ENCODE measurements at places on chromosomes 11 and 22.
A peak's percentile ranks its signal among the peaks of the same experiment; 100 is the strongest.

- no peak for DNase-seq
Observed at GRCh38 chr11:134515081-134515960, 103.3 kb upstream of the B3GAT1 start.

DNA sequence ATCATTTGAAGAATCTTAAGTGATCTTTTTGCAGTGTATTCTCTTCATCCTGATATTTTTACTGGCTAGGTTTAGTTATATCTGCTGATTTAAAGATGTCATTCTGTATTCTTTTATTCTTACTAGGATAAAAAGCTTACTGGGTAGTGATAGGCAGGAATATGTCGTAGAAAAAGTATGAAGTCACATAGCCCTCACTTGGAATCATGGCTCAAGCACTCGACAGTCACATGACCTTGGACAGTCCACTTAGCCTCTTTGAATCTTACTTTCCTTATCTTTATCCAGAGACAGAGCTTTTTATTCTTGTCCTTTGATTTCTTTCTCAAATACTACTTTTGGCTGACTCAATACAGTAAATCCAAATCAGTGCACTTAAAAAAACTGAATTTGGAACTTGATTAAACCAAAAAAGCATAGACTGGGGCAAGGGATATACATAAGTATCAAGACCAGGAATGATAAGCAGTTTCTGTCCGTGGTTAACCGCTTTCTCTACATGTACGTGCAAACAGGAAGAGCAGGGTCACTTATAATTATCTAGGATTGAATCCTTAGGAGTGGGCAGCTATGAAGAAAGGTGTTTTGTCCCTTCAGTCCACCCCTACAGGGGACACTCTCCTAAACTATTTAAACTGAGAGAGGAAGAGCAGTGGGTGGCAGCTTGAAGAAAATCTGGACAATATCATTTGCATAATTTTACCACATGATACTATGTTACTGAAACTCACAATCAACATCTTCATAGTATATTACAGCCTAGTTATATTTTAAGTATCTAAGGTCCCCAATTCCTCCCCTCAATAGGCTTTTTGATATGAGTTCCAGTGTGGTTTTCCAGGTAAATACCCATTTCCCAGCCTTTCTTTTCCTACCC lies 8.0 kb downstream of the MMP7 start:
- no peak for DNase-seq

GRCh38 chr22:22657712-22658111 lies 13.3 kb downstream of the GGTLC2 start:
- DNase-seq = no peak

GRCh38 chr11:58965246-58965985 lies 26.1 kb downstream of the GLYATL1 start:
- DNase-seq = peak; percentile 78

GRCh38 chr11:112922606-112923005 lies 38.6 kb upstream of the NCAM1 start:
- DNase-seq = no peak

GRCh38 chr11:47398011-47398410 lies 10.4 kb upstream of the SLC39A13 start:
- no peak for DNase-seq

- DNase-seq = peak; percentile 38
Observed at GRCh38 chr11:6586434-6587359, 16.7 kb downstream of the RRP8 start.

GRCh38 chr22:42160830-42161696 lies 30.5 kb upstream of the CYP2D6 start:
- no peak for DNase-seq

DNA sequence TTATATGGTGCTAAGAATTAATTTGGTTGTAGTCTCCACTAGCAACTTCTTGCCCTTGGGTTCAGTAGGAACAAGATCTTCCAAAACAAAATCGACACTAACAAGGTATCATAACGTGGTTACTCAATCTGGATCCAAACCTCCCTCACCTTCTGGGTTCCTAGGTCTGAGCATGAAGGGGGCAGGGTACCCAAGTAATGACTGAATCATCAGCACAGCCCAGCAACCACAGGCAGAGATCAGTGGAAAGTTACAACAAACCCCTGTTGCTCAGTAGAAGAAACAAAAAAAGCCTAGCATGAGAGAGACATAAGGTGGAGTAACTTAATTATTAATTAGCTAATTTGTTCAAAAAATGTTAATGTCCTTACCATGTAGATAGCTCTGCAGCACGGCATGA lies 221.4 kb downstream of the BLID start:
- DNase-seq = peak; percentile 68

DNA sequence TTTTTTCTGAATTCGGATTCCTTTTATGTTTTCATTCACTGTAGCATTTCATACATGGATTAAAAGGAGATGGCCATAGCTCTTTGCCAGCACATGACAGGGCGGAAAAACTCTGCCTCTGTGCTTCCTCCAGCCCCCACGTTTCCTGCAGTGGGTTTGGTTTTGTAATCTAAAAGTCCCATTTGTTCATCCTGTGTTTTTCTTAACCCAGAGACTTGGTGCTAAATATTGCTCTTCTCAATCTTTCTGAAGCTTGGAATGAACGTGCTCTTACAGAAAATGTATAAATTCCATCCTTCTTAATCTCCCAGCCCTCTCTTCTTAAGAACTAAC lies 89.9 kb downstream of the PPP6R3 start:
- DNase-seq = no peak

GRCh38 chr11:119932828-119933562 lies 204.0 kb upstream of the NECTIN1 start:
- DNase-seq = no peak

DNA sequence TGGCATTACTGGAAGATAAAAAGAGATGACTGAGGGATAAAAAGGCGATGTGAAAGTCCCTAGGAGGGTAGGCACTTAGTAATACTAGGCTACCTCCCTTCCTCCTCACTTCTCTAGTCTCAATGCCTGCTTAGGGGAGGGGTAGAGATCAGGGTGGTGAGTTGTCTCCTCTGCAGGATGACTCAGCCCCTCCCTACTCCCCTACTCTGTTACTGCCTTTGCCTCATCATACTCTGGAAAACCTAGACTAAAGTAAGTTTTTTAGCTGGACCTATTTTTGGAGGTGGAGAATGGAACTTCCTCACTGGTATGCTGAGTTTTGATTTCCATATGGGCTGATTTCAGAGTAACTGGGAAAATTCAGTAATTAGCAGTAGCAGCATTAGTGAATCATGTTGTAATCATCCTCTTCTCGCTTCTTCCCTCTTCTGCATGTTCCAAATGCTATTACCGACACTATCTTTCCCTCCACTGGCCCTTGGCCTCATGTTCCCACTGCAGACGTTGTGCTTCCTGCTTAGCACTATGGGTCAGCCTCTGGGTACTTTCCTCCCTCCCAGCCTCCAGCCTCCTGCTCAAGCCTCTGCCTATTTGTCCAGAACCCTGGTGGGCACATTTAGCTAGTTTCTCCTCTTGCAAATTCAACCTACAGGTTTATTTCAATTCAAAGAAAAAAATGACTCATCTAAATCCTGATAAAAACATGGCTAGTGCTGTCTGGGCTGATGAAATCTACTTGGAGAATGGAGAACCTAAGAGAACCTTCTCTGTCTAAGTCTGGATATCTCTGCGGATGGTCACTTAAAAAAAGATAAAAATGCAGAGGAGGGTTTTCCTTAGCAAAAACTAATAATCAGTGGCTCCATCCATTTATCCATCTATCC lies 281.7 kb downstream of the ST3GAL4 start:
- DNase-seq = peak; percentile 95

DNA sequence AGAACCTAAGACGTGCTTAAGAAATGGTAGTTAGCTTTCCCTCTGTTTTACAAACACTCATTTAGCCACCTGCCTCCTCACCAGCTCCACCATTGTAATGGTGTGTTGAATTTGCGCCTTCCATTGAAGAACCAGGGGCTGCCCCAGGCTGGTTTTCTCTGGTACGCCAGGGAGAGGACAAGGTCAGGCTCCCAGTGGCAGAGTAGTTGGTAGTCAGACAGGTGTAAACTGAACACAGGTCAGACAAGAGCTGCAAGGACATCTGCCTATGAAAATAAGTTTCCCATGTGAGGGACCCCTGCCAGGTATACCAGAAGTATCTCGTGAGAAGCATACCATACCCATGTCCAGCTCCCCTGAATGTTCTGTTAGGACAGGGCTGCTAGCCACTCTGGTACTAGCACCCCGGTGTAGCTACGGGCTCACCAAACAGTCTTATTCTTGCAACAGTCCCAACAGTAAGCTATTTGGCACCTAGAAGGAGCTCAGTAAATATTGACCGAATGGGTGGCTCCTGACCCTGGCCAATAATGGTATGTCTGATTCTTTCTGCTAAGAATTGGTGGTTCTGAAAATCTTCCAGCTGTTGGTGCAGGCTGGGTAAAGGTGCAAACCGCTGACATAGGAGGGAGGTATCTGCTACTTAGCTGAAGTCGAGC lies 359.0 kb downstream of the LARGE1 start:
- DNase-seq = no peak

DNA sequence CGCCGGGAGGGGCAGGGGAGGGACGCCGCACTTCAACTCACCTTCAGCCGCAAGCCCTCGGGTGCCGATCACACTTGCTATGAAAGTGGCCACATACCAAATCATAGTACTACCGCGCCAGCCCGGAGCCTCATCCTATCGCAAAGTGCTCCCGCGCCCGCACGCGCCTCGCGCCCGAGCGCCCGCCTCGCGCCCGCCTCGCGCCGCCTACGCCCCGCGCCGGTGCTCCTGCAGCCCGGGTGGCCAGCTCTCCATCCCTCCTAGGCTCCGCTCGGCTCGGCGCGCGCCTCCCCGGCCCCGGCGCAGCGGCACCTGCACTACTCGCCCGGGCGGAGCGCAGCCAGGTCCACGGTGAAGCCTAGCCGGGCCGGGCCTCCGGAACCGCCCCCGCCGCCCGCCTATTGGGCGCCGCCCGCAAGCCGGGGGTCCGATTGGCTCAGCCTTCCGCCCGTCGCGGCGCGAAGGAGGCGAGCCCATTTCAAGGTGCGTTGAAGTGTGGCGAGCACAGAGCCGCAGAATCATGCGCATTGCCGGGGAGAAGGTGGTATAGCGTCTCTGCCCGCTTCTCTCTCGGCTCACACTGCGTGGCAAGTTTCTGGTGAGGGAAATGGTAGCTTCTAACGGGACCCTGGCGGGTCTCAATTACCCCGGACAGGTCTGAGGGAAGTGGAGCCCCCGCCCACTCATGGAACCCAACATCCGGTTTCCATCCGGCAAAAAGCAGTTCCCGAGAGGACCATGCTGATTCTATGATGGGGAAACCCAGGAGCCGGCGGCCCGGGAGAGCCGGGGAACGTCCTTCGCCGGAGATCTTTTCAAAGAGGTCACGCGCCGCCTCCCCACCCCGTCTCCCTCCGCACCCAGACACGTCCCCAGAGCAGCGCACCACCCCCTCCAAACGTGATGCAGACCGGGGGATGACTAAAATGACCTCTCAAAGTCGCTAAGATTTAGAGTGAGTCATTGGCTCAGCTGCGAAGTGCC lies at the start of gene IGSF9B:
TSS of gene IGSF9B (minus strand) at position 319 of the 984 bp plus-strand sequence. CDS start at position 105, 214 bp downstream.
- peak; percentile 61 for DNase-seq

GRCh38 chr22:38153821-38154562 lies 27.6 kb downstream of the PLA2G6 start:
- DNase-seq = no peak

DNA sequence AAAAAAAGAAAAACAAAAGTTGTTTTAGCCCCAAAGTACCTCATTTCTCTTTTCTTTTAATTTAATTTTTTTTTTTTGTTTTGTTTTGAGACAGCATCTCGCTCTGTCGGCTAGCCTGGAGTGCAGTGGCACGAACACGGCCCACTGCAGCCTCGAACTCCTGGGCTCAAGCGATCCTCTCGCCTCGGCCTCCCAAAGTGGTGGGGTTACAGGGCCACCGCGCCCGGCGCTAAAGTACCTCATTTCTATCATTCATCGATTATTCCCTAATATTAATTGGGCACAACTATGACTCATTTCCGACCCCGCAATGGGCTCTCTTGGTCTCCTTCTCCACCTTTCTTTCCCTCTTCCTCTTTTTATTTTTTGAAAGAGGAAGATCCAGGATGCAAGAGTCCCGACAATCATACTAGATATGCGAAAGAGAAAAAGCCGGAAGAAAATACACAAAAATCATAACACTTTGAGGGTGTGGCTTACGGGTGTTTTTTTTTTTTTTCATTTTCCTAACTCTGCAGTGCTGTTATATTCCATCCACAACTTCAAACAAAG lies 475 bp upstream of the AIP start:
- no peak for DNase-seq

DNA sequence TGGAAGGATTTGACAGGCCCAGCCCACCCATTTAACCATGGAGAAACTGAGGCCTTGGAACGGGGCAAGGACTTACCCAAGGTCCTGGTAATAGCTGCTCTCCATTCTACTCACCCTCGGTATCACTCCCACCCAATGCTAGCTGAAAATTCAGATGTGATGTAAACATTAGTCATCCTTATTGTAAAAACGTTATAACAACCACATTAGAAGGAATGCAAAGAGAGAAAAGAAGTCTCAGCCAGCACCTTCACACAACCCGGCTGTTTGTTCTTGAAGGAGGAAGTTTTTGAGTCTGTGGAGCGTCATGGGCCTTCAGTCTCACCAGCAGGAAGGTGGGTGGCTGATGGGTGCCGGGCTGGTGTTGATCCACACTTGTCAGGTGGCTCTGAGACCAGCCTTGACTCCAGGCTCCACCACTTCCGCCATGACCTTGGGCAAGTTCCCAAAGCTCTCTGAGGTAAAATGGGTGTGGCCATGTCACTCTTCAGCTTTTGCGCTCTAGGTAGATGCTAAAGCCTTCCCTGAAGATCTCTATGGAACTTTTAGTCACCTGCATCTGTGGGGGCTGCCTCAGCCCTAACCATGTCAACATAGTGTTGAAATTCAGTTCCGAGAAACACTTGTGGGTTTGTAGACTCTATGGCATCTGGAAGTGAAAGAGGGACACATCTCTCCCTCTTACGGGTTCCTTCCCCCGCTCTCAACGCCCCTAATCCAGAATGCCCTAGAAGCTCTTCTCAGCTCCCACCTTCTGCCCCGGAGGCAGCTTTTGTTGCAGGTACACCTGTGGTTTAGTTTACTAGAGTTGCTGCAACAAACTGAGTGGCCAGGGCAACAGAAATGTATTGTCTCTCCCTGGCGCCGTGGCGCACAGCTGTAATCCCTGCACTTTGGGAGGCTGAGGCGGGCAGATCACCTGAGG lies 14.8 kb downstream of the CD6 start:
- DNase-seq = peak; percentile 48

GRCh38 chr11:17443423-17443822 lies 33.2 kb downstream of the ABCC8 start:
- no peak for DNase-seq

DNA sequence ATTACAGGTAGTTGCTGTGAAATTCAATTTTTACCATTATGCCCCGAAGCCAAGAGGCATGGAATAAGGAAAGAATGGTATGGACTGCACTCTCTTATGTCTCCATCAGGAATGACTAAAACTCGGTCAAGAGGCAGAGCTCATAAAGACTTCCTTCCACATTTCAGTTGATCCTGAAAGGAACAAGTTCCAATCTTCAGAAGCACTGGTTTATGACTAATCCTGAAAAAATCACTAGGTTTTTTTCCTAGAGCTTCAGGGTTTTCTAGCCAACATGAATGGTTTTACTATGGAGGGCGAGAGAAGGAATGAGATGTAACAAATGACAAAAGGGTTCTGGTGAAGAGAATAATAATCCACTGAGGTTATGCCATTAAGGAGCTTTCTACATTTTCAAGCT lies 832.2 kb downstream of the NTM start:
- peak; percentile 63 for DNase-seq

Data from fibroblast of skin of back (primary cell).